Activated CD4-positive, alpha-beta T cell treated with anti-CD3 and anti-CD28 coated beads, Interleukin-2, amount 50 U/mL, for 24 hours (primary cell): ENCODE measurements at places on chromosomes 11 and 22.

DNA sequence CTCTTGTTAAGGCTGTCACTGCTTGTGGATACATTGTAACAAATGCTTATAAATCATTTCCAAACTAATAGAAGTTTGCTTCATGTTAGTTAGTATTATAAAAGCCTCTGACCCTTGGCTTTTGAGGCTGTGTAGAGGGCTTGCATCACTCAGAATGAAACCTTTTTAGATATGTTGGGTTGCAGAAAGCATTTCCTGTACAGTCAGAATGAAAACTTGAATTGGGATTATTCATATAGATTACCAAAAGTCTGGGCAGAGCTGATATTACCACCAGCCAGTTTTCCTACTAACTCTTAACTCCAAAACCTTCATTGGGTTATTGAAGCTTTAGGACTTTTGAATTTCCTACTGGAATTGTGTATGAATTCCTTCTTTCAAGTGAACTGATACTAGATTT lies 12.0 kb downstream of the KMT2A start:
- no peak for DNase-seq

- DNase-seq: no peak
Measured at GRCh38 chr11:97990162-97990920, 1030.4 kb upstream of the CNTN5 start.

GRCh38 chr11:68200639-68201038 lies 12.5 kb downstream of the KMT5B start:
- DNase-seq: no peak

DNA sequence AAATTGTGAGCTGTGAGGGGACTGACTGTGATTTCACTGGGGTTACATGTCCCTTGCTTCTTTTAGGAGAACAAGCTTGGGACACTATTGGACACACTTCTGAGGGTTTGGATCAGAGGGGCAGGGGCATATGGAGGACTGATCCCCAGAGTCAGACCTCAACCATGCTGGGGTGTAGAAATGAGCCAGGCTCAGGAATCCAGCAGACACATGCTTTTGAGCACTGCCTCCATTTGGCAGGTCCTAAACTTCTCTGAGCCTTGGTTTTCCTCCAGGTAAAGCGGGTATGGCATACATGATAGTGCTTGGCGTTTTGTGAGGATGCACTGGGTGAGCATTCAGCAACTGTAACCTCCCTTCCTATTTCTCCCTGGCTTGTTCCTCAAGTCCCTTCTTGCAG lies 74.7 kb downstream of the ADAMTS15 start:
- DNase-seq: no peak

DNA sequence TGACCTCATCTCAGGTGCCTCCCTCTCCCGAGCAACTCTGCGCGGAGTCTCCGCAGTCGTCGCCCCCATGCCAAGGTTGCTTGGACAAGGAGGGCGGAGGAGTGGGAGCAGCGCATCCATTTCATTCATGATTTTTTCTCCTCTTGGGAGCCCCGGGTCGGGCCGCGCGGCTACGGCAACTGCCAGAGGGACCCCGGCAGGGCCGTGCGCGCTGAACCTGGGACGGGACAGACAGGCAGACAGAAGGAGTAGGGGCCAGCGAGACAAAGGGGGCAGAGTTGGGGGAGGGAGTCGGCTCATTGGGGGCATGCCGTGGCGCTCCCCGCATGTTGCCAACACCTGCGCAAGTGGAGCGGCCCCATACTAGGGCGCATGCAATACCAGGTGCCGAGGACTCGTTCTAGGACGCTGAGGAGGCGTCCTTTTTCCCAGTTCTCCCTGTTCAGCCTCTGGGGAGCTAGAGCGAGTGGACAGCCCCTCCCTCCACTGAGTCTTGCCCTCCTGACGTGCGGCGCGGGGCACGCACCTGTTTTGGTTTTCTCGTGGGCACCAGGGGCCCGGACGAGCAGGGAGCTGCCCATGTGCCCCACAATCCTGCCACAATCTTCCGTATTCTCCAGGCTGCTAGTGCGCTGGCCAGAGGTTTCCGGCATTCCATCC lies 501 bp upstream of the PTPN5 start:
- DNase-seq: no peak

- DNase-seq: no peak
Measured at GRCh38 chr11:19747634-19748033, 35.0 kb downstream of the NAV2 start.

GRCh38 chr11:124170801-124171586 lies 12.2 kb upstream of the OR10D3 start:
- no peak for DNase-seq

DNA sequence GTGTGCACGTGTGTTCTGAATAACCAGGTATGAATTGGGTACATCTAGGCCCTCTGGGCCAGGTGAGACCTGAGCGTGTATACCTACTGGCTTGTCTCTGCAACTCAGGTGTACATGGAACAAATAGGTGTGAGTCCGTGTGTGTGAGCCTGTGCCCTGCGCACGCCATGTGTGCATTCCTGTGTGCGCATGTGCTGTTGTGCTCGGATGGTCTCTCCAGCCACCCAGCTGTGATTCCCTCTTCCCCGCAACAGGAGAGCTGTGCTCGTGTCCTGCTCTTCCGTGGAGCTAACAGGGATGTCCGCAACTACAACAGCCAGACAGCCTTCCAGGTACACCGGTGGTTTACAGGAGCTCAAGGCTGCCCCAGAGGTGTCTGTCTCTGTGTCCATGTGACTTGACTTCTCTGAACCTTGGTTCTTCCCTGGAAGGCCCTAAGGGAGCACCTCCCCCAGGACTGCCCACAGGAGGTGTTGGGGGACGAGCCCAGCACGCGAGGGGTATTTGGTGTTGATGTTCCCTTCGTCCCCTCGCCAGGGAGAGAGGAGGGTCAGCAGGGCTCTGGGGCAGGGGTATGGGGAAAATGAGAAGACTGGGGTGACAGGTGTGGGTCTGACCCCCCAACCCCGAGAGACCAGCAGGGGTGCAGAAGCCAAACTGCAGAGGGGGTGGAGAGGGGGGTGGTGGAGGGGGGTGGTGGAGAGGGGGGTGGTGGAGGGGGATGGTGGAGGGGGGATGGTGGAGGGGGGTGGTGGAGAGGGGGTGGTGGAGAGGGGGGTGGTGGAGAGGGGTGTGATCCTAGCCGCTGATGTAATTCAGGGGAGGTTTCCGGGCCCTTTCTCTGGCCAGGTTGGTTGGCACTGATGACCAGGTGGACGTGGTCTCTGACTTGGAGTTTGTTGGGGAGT lies 10.7 kb downstream of the SHANK3 start:
- no peak for DNase-seq

- DNase-seq: no peak
Measured at GRCh38 chr11:68342459-68343158, 30.2 kb downstream of the LRP5 start.

DNA sequence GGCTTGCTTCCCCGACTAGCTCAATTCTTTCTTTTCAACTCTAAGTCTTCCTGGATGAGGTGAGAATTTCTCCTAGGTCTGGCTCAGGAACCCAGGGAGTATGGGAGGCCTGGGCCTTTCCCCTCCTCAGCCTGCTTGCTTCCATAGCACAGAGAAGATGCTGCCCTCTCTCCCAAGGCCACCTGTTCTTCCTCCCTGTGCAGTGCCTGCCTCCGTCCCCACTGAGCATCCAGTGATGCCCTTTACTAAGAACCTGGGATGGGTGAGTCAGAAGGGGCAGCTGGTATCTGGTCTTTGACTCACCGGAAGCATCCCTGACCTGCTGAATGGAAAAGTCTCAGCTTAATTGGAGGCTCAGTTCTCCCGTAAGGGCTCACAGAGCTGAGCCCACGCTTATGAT lies 607.9 kb downstream of the BUD13 start:
- DNase-seq: no peak

- no peak for DNase-seq
Measured at GRCh38 chr22:46972901-46973831, 210.7 kb downstream of the TBC1D22A start.

DNA sequence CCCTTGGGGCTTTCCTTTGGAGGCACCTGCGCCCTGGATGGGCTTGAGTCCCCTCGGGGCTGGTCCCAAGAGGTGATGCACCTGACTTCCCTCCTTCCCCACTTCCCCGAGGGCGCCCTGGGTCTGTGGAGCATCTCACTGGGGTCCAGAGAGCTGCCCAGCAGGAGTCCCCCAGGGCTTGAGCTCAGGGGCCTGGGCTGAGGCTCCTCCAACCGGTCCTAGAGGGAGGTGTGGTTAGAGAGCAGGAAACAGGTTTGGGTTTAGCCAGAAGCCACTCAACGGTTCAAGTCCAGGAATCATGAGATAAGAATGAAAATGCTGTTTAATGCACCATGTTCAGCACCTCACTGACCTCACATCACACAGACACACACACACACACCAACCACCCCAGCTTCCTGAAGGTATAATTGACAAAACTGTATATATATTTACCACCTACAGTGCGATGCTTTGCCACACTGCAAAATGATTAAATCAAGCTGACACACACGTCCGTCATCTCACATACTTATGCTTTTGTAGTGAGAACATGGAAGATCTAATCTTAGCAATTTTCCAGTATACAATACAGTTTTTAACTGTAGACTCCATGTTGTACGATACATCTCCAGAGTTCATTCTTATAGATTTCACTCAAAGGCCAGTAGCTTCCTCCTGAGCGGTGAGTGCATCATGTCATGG lies 628 bp upstream of the IGLL1 start:
- DNase-seq: no peak
